NK-92 treated with Interleukin-12 subunit alpha and Interleukin-12 subunit beta, amount 100 ng/mL, for 24 hours (cell line): ENCODE measurements at places on chromosomes 16 and 17.

GRCh38 chr17:78374189-78374588 lies 4.3 kb upstream of the PGS1 start:
- DNase-seq: no peak

GRCh38 chr16:12471383-12471782 lies 332.3 kb downstream of the CPPED1 start:
- DNase-seq: no peak

GRCh38 chr17:5587438-5588032 lies 3.2 kb upstream of the NLRP1 start:
- DNase-seq: no peak

DNA sequence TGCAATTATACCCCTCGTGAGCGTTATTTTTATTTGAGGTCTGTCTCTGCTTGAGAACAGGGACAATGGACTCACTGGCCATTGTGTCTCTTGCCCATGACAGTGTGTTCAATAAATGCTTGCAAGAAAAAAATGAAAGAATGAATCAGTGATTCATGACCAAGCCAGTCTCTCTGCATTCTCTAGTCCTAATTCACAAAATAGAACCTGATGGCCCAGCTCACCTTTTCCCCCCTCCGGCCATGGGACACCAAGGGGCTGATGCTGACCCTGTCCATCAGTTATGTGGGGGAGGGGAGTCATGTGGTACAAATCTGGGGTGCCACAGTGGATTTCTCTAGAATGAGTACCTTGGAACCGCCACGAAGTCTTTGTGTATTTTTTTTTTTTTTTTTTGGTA lies 38.2 kb downstream of the CCDC42 start:
- no peak for DNase-seq

DNA sequence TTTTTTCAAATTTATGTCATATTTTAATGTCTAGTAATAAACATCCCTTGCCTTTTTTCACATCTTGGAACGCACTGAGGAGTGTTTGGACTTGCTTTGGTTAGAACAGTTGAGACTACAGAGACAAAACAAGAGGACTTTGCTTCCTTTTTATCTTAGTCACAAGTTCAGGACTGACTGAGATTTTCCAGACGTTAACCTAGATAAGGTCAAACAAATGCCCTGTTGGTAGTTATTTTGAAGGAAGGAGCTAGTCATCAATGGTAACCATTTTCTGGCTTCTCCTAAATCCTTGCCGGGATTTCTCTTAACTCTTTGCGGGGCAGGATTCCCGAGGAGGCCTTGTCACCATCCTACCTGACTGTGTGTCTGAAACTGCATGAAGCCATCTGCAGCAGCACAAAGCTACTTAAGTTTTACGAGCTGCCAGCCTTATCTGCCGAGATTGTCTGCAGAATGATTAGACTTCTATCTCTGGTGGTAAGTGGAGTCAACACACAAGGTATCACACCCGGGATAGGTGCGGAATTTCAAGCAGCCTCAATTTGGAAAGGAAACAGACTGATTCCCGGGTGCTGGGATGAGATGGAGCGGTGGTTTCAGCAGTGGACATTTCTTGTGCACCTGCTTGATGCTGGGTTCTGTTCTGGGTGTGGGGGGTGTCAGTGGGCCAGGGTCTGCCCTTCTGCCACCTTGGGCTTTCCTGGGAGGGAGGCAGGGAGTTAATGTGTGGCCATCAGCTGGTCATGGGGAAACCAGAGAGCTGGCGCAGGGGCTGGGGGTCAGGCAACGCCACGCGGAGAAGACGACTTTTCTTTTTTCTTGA lies 48.3 kb downstream of the RNF213 start:
- DNase-seq: no peak

DNA sequence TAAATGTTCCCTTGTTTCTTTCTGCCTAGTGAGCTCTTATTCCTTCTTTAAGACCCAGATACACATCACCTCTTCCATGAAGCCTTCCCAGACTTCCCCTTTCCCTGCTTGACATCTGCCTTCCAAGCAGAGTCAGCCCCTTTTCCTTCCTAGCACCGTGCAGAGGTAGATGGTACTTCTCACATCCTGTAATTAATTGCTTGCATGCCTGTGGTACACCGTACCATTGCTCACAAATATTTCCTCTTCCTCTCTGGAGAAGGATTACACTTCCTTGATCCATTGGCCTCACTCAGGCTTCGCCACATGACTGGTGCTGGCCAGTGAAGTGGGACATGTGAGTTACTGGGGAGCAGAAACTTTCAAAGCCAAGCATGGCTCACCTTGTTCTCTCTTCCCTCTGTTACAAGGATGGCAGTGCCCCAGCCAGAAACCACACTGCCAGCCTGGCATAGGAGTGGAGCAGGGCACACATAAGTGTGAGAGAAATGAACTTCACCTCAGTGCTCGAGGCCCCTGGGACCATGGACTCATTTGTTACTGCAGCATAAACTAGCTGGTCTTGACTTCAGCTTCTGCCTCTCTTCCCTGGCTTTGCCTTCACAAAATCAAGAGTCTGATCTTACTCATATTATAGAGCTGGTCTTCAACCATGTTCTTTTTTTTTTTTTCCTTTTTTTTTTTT lies 44.0 kb downstream of the SOST start:
- DNase-seq: no peak

DNA sequence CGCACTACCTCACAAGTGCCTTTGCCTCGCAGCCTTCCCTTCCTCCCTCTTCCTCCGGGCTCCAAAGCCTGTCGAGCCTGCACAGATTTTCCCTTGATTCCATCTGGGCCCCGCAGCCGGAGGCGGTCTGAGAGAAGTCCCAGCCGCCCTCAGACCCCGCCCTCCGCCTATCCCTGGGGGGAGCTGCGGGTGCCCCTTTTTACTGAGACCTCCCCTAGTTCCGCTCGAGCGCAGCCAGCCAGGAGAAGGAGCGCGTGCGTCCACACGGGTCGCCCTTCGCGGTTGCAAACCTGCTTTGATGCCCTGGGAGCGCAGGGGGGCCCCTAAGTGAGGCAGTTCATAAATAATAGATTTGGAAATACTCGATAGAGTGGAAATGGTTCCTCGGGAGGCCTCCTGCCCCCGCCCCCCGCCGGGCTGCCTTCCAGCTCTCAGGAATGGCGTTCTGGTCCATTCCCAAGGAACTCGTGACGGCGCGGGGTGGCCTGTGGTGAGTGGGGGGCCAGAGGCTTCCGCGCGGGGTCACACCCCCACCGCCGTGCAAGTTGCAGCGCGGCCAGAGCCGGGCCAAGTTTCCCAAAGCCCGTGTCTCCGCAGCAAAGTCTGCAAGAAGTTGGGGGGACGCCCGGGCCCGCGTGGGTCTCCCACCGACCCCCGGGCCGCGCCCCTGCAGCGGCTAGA lies 610 bp downstream of the C16orf74 start:
- no peak for DNase-seq

DNA sequence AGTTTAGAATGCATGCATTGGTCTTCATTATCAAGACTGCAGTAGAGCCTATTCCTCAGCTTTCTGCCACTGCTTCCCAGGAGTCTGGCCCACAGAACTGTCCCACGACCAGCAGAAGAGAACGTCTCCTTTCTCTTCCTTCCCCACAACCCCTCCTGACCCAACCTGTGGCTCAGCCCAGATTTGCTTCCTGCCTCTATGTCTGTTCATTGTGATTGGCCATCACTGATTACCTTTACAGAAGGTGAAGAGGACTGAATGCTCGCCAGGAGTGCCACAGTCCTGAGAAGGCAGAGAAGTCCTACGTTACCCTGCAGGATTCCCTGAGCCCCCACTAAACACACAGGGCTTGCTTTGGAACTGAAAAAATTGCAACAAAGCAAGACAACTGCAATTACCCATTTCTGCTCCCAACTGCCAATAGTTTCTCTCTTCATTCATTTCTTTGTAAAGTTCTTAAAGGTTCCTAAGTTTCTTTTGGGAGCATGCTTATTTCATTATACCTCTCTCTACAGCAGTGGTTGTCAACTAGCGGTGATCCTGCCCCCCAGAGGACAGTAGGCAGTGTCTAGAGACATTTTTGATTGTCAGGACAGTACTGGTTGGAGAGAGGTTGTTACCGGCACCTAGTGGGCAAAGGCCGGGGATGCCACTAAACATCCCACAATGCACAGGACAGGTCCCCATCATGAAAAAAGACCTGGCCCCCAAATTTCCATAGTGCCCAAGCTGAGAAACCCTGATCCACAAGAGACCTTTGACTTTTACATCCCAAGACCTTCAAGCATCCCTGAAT lies 4.5 kb upstream of the NAT9 start:
- DNase-seq: no peak

- no peak for DNase-seq
Measured at GRCh38 chr16:48287239-48287638, 39.9 kb upstream of the ABCC11 start.
